Activated naive CD4-positive, alpha-beta T cell (primary cell): ENCODE measurements at places on chromosomes 7 and 10.

- DNase-seq, result no peak
These were observed 65.4 kb upstream of the DNAJB6 start for GRCh38 chr7:157271315-157271990.

DNA sequence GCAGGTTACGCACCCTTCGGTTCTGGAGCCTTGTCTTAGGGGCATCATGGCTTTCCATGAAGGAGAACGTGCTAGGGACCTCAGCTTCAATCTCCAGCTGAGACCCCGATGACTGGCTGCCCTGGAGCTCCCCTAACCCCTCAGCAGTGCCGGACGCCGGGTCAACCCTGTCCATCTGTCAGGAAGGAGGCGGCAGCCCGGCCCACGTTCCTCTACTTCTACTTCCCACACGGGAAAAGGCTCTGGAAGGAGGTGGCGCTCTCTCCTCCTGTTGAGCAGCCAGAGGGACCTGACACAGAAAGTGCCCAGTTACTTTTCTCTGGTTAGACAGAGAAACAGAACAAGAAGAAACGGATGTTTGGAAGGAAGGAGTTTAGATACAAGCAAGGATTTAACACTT, 87.4 kb downstream of the DYNC2I1 start:
- DNase-seq, result no peak

DNA sequence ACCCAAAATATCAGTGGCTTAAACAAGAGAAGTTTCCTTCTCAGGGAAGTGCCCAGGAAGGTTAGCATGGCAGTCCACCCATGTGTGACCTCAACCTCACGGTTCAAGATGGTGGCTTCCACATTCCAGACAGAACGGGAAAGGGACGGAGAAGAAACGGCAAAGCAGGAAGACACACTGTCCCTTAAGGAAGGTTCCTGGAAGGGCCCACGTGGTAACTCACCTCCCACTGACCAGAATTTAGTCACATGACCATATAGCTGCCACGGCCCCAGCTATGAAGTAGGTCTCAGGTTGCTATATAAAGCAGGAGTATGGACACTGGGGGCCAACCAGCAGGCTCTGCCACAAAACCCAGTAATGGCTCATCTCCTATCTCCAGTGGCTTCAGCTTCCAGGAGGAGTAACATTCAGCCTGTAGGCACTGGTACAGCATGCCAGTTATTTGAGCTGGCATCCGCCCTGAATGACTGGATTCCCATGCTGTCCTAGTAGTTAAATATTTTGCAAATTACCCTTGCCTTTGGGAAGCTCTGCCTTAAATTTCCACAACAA, 278.5 kb upstream of the KLF14 start:
- DNase-seq, result no peak

GRCh38 chr7:95905167-95905566, 132.8 kb downstream of the DYNC1I1 start:
- DNase-seq, result no peak

DNA sequence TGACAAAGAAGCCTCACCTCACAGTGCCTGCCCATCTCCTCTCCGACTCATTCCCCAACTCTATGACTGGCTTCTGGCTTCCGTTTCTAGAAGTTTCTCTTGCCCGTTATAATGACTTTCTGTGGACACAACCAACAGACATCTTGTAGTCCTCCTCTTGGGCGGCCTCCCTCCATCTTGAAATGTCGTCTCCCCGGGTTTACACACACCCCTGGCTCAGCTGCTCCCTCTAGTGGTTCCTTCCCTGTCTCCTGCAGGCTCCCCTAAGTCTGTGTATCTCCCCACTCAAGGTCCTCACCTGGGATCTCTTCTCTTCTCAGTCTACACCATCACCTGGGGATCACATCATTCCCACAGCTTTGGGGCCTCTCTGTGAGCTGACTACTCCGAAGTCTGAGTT, 123.4 kb upstream of the NEBL start:
- no peak for DNase-seq

DNA sequence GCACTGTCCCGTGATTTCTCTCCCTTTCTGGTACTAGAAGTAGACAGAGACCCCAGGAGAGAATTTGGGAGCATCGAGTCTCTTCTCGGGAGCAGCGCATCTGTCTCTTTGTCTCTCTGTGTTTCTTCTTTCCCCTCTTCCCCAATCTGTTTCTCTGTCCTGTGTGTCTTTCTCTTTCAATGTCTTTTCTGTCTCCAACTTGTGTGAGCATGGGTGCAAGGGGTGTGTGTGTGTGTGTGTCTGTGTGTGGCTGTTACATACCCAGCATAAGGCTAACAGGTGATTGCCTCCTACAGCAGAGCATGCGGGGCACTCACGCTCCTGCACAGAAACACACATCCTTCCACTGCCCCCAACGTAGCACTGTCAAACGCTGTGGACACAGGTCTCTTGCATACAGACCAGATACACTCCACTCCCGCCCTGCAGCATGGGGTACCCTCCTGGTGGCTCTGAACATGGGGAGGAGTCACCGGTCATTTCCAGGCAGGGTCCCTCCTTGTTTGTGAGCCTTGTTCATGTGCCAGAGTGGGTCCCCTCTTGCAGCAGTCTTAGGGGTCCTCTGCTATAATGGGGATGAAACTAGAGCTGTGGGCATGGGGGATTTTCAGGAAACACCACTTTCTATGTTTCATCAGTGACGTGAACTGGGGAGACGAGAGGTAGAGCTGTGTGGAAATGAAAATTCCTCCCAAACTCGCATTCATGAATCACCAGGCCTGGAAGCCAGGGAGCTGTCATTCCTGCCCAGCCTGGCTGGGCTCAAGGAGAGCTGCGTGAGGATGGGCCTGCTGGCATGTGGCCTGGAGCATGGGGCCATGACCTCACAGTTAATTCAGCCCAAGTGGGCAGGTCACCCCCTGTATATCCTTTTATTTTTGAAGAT, 980 bp downstream of the ADAMTS14 start:
- no peak for DNase-seq

- DNase-seq, result no peak
These were observed 29.3 kb upstream of the PCBD1 start for GRCh38 chr10:70917635-70918034.

DNA sequence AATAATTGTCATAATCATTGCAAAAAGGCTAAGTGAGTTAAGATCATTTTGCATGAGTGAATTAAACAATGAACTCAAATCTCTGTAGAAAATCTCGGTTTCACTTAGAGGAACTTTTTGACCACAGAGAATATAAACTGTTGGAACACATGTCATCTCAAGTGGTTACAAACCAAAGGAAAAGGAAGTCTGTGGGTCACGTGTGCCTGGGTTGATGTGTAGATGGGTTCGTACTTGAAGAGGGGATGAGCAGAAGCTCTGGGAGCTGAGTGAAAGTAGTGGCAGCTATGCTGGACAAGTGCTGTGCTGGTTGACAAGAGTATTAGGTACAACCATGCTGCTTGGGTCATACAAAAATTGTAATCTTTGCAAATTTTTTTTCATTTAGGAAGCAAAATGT, 35.0 kb downstream of the GLRX3 start:
- DNase-seq, result no peak

- no peak for DNase-seq
These were observed 113.0 kb downstream of the MGMT start for GRCh38 chr10:129580010-129580409.

- DNase-seq, result no peak
These were observed 44.4 kb downstream of the MCU start for GRCh38 chr10:72736176-72736827.

DNA sequence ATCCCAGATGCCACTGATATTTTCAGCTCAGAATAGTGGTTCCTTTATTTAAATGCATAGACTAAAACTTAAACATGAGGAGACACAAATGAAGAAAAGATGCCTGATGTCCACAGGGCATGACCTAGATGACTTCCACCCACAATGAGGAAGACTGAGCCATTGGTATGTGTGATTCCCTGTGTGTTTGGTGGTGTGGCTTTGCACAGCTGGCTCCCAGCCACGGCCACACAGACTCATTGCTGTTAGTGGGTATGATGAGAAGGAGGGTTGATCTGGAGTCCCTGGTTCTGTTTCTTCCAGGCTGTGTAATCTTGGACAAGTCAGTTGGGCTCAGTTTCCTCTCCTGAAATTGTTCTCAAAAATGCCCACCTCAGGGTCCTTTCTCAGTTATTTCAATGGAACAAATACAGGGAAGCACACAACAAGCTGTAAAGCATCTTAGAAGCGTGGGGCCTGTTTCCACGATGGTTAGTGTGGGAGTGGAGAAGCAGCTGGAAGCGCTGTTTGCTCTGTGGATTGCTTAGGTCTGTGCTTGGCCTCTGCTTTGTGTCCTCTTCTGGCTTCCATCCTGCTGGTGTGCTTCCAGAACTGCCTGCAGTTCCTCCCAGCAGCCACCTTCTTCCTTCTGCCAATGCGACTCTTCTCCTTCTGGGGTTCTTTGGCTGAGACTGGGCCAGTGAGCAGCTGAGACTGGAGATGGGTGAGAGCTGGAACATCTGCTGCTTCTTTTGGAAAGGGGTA, 303.7 kb downstream of the BMPER start:
- DNase-seq, result no peak

- DNase-seq, result no peak
These were observed 87.3 kb upstream of the SEC61G start for GRCh38 chr7:54846273-54846672.

DNA sequence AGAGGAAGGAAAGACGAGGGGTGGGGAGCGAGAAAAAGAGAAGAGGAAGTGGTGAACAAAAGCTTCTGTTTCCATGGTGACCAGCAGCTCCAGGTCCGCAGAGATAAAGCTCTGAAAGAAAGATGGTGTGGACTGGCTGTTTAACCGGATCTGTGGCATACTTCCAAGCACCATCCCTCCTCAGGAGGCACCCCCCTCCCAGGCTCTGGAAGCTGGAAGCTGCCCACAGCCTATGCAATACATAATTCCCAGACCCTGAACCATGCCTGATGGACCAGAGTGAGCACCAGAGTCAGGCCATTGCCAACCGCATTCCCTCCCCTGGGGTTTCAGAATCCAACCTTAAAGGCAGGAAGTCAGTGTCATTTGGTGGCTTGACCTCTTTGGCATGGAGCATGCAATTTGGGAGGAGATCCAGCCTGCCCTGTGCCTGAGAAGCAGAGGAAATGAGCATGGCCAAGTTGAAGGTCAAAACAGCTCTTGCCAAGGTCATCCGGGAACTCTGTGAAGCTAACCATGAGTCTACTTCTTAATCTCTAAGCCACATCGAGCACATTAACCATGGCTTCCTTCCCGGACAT, 22.2 kb upstream of the CPXM2 start:
- no peak for DNase-seq

GRCh38 chr10:101781655-101781983, 1.6 kb downstream of the NPM3 start:
- no peak for DNase-seq

- no peak for DNase-seq
These were observed 33.9 kb upstream of the CYCS start for GRCh38 chr7:25158966-25159365.

DNA sequence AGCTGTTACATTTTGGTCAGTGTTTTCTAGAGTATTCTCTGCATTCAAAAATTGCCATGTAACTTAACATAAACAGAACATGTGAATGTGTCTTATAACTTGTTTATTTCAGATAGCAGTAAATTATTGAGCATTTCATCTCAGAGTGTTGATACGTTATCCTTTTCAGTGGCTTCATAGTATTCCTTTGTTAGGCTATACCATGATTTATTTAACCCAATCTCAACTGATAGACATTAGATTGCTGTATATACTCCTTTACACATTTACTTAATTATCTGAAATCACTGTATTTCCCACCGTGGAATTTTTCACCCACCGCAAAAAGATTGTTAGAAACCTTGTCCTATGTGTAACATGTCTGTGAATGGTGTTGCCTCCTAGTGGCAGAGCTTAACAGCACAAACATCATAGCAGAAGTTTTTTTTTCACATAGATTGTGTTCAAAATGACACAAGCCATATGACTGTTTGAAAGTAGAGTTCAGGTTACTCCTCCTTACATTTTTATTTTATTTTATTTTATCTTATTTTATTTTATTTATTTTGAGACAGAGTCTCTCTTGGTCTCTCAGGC, 21.4 kb downstream of the SLF2 start:
- no peak for DNase-seq

GRCh38 chr7:159094023-159094740, 50.5 kb downstream of the VIPR2 start:
- DNase-seq, result no peak

- no peak for DNase-seq
These were observed 62.8 kb downstream of the PPP1R3A start for GRCh38 chr7:113856010-113856409.

- no peak for DNase-seq
These were observed 143.8 kb downstream of the KCNMA1 start for GRCh38 chr10:77493851-77494261.

GRCh38 chr10:123678376-123678775, 12.2 kb downstream of the GPR26 start:
- no peak for DNase-seq

DNA sequence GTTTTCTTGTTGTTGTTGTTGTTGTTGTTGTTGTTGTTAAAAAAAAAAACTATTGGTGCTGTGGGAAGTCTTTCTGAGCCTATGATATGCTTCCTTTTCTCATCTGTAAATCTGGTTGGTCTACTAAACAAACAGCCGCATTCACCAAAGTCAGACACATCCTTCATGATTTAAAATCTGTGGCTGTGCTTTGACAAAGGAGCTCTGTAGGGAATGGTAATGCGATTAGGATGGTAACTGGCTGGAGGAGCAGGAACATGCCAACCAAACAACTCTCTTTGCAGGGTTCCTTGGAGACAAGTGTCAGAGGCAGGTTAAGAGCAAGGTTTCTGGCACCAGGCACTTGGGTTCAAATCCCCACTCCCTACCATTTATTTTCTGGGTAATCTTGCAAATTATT, 14.9 kb upstream of the SP4 start:
- DNase-seq, result no peak

DNA sequence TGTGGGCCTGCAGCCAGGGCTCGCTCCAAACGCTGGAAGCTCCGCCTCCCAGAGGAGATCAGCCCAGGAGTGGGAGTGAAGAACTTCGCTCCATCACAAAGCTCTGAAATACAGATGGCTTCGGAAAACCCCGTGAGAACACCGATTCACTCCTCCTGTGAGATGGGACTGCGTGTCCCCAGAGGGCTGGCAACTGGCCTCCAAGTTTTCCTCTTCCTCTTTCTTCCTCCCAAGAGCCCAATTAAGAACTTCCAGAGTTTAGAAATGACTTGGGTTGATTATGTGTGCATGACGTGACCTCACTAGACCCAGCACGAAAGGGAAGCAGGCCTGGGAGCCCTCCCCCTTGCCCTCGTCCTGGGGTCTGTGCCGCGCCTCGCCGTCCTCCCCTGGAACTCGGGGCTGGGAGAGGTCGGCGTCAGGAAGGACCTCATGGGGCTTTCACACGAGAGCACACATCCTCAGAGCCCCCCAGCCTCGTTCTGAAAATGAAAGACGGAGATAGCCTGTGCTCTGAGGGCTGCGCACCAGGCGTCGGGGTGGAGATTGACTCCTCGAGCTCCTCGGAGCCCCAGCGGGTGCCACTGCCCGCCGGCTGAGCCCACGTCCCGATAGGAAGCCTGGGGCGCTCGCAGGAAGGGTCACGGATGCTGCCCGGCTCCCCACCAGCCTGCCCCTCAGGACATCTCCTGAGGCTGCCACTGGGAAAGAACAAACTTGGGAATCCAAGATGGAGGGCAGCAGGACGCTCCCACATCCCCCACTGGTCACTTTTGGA, 37.8 kb downstream of the PTPRN2 start:
- DNase-seq, result no peak
